EL (cell line): ENCODE measurements at places on chromosomes 16 and 17.

GRCh38 chr17:14777291-14777690, 476.4 kb downstream of the HS3ST3B1 start:
- DNase-seq: no peak

DNA sequence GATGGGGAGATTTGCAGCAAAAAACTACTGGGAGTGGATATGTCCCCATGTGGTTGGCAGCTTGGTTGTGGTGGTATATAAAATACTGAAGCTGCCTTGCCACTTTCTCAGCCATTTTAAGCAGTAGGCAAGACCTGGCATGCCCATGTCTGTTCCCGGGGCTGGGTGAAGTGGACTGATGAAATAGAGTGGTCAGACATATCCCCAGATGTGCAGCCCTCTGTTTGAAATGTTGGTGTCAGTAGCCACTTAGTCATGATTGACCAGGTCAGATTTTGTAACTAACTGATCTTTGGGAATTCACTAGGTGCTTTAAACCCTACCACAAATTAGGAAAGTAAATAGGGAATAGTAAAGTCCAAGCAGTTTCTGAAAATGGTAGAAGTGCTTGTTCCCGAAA, 151.6 kb downstream of the PHKB start:
- DNase-seq: no peak

DNA sequence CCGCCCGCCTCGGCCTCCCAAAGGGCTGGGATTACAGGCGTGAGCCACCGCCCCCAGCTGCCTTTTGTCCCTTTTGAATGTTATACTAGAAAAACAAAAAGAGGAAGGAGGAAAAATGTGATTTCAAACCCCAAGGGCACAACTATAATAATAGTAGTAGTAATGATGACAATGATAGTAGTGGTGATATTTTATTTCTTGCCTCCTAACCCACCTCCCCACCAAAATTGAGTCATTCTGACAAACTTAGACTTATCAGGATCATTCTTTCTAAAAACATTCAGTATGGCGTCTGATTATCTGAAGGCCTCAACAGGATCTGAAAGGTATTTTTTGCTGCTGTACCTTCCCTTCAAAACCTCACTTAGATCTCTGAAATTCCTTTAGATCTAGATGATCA, 13.6 kb downstream of the GPATCH8 start:
- DNase-seq: no peak

DNA sequence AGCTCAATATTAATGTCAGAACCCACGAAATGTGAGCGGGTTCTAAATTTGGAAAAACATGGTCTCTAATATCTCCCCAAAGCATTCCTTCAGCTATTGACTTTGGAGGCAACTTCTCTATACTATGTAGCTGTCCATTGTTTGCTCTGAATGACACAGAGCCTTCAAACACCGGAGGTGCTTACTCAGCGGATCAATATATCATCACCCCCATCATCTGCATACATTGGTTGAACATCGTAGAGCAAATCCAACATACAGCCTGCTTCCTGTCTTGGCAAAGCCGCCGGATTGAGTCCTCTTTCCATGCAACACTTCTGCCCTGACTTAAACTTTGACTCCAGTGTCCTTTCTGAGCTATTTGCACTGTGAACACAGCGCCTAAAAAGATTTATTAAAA, 61.3 kb downstream of the C17orf67 start:
- DNase-seq: no peak

- DNase-seq: no peak
These were observed 62.1 kb downstream of the EPN2 start for GRCh38 chr17:19299214-19299747.

DNA sequence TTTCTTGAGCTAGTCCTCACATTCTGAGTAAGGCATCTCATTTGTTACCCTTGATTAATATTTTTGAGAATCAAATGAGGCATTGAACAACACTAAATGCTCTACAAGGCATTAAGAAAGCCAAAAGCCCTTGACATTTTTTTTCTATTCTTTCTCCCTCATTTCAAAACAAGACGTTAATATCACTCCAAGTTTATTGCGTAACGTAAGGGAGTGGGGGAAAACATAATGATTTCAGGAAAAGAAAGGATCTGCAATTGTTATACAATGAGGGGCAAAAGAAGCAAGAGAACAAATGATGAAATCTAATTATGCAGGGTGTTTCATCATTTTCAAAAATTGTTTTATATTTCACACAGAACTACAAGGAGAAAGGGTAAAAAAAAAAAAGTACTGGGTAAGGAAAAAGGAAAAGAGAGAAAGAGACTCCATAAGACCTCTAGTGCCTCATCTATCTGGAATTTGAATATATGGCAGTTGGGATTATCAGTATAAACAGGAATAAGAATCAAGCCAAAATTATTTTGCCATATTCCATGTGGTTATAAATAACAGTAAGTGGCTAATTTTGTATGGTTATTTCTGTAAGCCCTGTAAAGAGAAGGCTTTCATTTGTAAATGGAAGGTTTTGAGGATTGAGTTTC, 163.0 kb downstream of the ABCA8 start:
- DNase-seq: no peak

DNA sequence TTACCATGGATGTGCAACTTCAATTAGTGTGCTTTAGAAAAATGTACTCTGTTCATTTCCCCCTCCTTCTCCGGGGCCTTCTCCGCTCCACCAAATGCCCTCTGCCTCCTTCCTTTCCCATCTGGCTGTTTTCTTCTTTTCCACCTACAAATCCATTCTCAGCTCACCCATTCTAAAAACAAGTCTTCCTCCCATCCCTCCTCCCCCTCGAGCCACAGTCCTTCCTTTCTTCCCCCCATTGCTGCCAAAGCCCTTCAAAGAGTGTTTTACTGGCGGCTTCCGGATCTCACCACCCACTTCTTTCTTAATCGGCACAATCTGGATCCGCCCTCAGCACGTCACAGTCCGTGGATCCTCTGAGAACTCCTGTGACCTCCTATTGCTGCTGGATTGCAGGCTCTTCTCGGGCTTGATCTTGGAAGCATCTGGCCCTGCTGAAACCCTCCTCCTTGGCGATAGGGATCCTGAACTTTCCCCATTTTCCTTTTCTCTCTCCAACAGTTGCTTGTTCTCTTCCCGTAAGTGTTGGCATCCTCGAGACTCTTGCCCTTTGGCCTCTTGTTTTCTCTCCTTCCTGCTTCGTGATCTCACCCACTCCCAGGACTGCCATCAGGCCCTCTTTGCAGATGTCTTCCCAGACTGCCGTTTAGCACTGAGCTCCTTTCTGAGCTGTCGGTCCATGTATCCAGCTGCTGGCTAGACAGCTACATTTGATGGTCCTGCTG, 36.0 kb upstream of the FBXO47 start:
- peak; percentile 79 for DNase-seq

- DNase-seq: peak; percentile 9
These were observed 708 bp upstream of the NFAT5 start for GRCh38 chr16:69564845-69565670.

DNA sequence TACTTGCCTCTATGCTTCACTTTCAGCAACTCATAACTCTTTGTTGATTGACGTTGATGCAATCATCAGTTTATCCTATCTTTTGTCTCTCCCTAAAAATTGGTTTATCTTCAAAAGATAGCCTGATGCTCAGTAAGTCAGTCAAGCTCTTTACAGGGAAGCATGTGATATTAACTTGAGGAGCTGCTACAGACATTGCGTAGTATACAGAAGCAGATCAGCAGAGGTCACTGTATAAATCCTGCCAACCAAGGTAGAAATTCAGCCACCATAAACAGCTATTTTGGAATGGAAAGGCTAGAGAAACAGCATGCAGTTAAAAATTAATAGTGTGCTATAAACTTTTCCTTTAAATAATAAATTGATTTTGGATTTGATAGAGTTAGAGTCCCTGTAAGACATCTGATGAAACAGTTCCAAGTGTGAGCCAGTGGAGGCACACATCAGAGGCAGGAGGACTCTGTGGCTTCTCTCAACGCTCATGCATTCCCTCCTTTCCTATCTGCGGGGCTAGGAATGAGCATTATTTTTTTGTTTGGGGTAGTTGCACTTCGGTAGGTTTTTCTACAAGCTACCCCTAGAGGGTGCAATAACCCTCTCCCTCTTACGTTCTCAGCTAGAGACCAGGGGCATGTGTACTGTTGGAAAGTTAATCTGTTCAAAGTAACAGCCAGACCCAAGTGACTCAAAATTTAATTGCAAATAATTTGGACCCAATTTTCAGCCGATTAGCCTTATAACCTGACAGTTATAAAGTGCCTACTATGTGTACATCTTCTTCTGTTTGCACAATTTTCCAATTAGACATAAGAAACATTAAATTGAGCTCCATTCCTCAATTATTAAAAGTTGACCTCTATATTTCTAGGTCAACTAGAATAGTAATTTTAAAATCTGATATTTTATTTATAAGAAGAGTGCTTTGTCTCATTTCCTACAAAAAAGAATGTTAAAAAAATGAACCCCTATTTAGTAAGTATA, 647.7 kb upstream of the SOX9 start:
- peak; percentile 61 for DNase-seq

DNA sequence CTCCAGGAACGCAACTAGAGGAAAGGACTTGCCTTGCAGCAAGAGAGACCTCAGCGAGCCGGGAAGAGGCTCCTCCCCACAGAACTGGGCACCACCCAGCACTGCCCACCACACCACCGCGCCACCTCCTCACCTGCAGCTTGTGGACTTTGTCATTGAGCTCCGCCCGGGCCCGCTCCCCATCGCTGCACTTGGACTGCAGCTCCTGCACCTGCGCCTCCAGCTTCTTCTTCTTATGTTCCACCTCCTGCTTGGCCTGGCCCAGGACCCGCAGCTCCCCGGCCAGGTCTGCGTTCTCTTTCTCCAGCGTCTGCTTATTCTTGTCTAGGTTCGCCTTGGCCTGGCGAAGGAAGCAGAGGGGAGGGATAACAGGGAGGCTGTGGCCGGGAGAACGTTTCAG, 76.7 kb downstream of the NDE1 start:
- DNase-seq: no peak

GRCh38 chr17:42120770-42121769, at the start of gene KAT2A:
TSS of gene KAT2A (minus strand) at chr17:42121367. CDS start at chr17:42121304, 63 bp downstream.
- DNase-seq: peak; percentile 83

DNA sequence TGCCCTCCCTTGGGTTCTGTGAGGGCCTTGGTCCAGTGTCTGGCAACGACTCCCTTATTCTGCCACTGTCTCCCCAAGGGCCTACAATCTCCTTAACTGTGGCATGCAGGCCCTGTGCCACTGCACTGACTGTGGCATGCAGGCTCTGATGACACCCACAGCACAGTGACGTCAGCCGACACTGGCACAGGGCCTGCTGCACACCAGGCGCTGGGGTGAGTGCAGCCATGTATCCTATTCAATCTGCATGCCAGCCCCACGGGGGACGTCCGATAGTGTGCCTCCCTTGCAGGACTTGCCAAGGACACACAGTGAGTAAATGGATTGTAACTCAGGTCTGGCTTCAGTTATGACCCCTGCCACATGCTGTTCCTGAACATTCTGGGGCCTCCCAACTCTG, 39.8 kb upstream of the RASD1 start:
- peak; percentile 26 for DNase-seq

GRCh38 chr17:183021-183420, 1.6 kb upstream of the DOC2B start:
- DNase-seq: no peak

DNA sequence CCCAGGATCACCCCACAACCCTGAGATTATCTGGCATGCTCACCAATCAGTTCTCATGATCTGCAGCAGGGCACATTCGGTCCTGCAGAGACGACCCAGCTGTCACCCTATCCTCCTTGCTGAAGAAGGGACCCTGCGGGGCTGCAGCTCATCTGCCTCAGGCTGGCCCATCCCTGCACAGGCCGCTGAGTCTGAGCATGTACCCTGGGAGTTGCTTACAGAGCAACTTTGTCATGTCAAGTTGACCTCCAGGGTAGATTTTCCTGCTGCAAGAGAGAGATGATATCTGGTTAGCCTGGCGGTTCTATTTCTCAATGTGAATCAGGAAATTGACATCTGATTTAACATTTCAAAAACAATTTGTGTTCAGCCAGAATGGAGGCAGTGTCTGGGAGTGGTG, 36.0 kb upstream of the ADCY9 start:
- no peak for DNase-seq

GRCh38 chr16:89048090-89048725, 45.4 kb upstream of the ACSF3 start:
- no peak for DNase-seq

DNA sequence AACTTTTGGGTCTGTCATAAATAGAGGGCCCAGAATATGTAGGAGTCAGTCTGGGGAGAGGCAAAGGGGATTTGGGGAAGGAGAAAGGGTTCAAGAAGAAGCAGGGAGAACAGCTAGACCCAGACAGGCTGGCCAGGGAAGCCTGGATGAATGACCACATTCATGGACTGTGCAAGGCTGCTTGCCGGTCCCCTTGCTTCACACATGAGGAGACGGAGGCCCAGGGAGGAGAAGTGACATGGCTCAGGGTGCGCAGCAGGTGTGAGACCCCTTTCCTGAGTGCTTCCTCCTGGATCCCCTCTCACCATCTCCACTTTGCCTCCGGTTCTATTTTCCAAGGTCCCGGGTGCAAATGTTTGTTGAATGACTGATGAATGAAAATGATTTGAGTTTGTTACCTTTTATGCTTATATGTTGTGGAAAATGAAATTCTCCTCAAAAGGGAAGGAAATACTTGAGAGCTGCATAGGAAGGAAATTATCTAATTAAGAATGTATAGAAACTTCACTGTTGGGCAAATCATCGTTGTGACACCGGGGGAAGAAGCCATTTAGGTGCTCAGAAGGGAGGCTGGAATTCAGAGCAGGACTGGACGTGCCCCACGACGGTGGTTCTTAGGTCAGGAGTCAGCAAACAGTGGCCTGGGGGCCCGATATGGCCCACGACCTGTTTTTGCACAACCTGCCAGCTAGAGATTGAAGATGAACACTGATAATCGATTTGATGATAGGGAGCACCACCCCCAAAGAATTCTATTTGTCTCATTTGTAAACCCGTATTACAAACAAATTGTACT, 559 bp downstream of the ITGAM start:
- no peak for DNase-seq

- no peak for DNase-seq
These were observed 7.3 kb downstream of the MILR1 start for GRCh38 chr17:64455993-64456885.

- peak; percentile 51 for DNase-seq
These were observed 65.9 kb downstream of the EMP2 start for GRCh38 chr16:10514369-10515055.

DNA sequence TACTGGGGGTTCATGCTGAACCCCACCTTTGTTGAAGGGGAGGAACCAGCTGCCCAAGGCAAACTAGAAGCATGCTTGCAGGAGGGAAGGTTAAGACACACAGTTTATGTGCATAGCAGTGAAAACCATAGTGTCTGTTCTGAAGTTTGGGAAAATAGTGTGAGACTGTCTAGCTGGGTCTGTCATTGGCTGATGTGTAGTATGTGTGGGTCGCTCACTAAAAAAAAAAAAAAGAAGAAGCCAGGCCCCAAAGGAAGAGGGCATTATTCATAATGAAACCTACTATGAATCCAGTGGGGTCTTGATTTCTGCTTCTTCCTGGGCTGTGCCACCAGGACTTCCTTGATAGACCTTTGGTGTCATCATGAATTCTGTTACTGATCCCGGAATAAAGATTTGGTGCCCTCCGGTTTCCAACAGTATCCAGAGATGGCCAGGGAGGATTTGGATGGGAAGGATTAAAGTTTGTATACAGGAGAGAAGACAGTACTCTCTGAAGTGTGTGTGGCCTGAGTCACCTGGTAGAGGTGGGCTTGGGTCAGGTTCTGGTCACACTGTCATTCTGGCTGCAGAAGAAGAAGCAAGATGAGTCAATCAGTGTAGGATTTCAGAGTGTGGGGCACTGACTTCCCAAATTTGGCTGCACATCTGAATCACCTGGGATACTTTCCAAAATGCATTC, 220.3 kb downstream of the PRKCA start:
- peak; percentile 50 for DNase-seq
